ENCODE measurements at places on chromosomes 11 and 22. TPM values are rescaled to one million over a fixed set of nuclear protein-coding genes. Genes with fewer than 3 reads are reported as not detected.

- peaks cover 2% of the 10 kb centered on the region for H3K4me1 ChIP-seq
- H3K27ac ChIP-seq, result no peak overlapping the region
- peaks cover 11% of the 10 kb centered on the region for H3K36me3 ChIP-seq
- no peak overlapping the region for H3K4me3 ChIP-seq
- H3K27me3 ChIP-seq, result peaks cover 3% of the 10 kb centered on the region
- DNase-seq, result no peak
Observed at GRCh38 chr11:120385655-120386054, 49.4 kb downstream of the ARHGEF12 start.

- no peaks in the 10 kb centered on the region for H3K36me3 ChIP-seq
- H3K27ac ChIP-seq, result no peak overlapping the region
- H3K4me3 ChIP-seq, result no peak overlapping the region
- peaks cover 17% of the 10 kb centered on the region for H3K27me3 ChIP-seq
- DNase-seq, result no peak
Observed at GRCh38 chr11:78954261-78954660, 379.6 kb upstream of the NARS2 start.

DNA sequence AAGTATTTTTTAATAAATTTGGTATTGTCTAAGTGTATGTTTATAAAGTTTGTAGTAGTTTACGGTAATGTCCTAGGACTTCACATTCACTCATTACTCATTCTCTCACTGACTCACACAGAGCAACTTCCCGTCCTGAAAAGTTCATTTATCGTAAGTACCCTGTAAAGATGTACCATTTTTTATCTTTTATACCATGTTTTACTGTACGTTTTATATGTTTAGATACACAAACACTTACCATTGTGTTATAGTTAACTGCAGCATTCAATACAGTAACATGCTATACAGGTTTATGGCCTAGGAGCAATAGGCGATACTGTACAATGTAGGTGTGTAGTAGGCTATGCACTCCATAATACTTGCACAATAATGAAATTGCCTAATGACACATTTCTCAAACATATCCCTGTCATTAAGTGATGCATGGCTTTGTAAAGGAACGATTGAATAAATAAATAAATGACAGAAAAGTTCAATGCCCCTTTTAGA is 12.5 kb upstream of the CARD18 start:
- H3K27me3 ChIP-seq, result no peaks in the 10 kb centered on the region
- H3K4me1 ChIP-seq, result no peaks in the 10 kb centered on the region
- no peak overlapping the region for H3K4me3 ChIP-seq
- H3K27ac ChIP-seq, result no peak overlapping the region
- no peak for DNase-seq

- no peak overlapping the region for H3K4me3 ChIP-seq
- no peaks in the 10 kb centered on the region for H3K27me3 ChIP-seq
- peaks cover 32% of the 10 kb centered on the region for H3K4me1 ChIP-seq
- no peak for DNase-seq
Observed at GRCh38 chr22:46617207-46617985, 2.8 kb upstream of the GRAMD4 start.

DNA sequence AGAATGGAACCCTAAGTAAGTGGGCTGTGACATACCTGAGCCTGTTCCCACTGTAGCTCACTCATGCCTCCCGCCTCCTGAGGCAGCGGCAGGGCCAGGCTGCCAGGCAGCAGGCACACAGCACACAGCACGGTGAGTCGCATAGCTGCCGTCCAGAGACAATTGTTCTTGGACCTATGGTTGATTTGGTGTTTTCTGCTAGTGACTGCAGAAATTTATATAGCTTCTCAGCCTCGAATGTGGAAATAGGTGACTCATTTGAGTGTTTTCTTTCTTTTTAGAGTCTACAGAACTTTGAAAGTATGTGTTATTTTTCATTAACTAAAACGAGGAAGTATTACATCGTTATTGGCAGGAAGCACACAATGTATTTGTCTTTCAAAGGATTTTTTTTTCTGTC is at the start of gene MMP7:
MMP7 (minus strand) TSS at position 190 of the 400 bp plus-strand sequence; CDS start at position 143, 47 bp downstream.
- no peak for DNase-seq
- no peaks in the 10 kb centered on the region for H3K36me3 ChIP-seq
- H3K4me1 ChIP-seq, result no peaks in the 10 kb centered on the region
- H3K4me3 ChIP-seq, result no peak within 1 kb of the TSS
- no peak within 1 kb of the TSS for H3K27ac ChIP-seq

DNA sequence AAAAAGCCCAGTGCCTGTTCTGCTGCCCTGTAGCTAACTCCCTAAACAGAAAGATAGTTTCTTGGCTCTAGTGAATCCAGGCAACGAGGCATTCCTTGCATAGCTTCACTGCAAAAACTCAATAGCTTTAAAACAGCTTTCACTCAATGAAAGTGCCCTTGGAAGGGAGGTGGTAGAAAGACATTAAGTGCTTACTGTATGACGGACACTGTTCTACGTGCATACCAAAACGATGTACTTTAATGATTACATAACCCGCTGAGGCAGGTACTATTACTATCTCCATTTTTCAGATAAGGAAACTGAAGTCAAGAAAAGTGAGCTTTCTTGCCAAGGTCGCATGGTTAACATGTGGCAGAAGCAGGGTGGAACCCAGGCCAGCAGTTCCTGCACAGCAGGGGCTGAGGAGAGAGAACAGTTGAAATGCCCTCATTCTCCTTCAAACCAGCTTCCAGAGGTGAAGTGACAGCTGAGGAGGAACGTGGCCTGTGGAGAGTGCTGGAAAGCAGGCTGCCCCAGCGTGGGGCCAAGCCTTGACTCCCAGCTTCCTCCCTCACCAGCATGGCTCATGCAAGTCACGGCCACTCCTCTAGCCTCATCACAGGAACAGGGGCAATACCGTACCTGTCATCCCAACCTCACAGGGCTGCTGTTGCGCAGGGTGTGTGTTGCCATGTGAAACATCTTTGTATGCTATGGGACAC is 227.5 kb upstream of the NARS2 start:
- no peak overlapping the region for H3K27ac ChIP-seq
- no peak overlapping the region for H3K4me3 ChIP-seq
- H3K36me3 ChIP-seq, result no peaks in the 10 kb centered on the region
- no peaks in the 10 kb centered on the region for H3K27me3 ChIP-seq
- DNase-seq, result no peak

- no peak overlapping the region for H3K27ac ChIP-seq
- H3K4me1 ChIP-seq, result no peaks in the 10 kb centered on the region
- no peak overlapping the region for H3K4me3 ChIP-seq
Observed at GRCh38 chr11:120314861-120315260, 10.2 kb upstream of the TLCD5 start.

The TIMM10 gene
- 74.5 TPM for total RNA-seq

- H3K27me3 ChIP-seq, result peaks cover 4% of the 10 kb centered on the region
- peaks cover 23% of the 10 kb centered on the region for H3K4me1 ChIP-seq
- no peaks in the 10 kb centered on the region for H3K36me3 ChIP-seq
Observed at GRCh38 chr11:128579798-128580504, 7.4 kb downstream of the ETS1 start.

DNA sequence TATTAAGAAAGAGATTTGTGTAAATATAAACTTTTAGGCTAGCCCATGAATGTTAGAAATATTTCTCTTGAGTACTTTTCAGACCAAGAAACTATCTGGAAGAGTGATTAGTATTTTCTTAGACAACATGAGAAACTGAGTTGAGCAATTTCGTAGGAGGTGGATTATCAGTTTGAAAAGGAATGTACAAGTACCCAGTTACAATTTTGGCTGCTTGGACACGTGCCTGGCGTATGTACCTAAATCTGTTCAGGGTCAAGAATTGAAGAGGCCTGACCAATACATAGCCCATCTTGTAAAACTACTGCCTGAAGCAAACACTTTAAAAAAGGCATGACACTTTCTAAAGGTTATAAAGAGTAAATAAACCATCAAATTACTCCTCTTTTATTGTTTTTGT is 71.1 kb downstream of the CCDC73 start:
- H3K4me1 ChIP-seq, result no peaks in the 10 kb centered on the region
- no peak overlapping the region for H3K27ac ChIP-seq
- no peak overlapping the region for H3K4me3 ChIP-seq
- peaks cover 16% of the 10 kb centered on the region for H3K27me3 ChIP-seq
- no peaks in the 10 kb centered on the region for H3K36me3 ChIP-seq

GRCh38 chr11:64081745-64082442 is 46.2 kb downstream of the FLRT1 start:
- no peaks in the 10 kb centered on the region for H3K36me3 ChIP-seq
- no peak overlapping the region for H3K27ac ChIP-seq
- no peaks in the 10 kb centered on the region for H3K27me3 ChIP-seq
- no peak for DNase-seq

- H3K36me3 ChIP-seq, result peaks cover 12% of the 10 kb centered on the region
- DNase-seq, result no peak
- H3K27me3 ChIP-seq, result no peaks in the 10 kb centered on the region
- H3K4me1 ChIP-seq, result peaks cover 3% of the 10 kb centered on the region
- no peak overlapping the region for H3K4me3 ChIP-seq
- H3K27ac ChIP-seq, result no peak overlapping the region
Observed at GRCh38 chr11:73498343-73498742, 99.6 kb downstream of the FAM168A start.

The VSIG10L2 gene
- not detected for total RNA-seq

DNA sequence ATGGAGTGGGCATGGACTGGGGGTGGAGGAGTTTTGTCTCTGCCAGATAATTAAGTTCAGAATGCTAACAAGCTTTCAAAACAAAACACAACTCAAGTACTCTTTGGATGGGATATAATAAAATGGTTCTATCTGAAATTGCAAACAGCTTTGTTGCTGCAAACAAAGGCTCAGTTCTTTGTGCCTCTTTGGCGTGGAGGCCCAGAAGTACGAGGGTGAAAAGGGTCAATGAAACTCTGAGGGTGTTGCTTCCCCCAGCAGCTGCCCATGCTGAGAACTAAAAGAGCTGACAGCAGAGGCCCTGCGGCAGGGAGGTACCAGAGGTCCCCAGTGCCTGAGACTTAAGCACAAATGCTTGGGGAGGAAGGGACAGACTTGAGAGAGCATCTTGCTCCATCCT is 26.5 kb upstream of the IGSF22 start:
- H3K36me3 ChIP-seq, result no peaks in the 10 kb centered on the region
- no peak overlapping the region for H3K27ac ChIP-seq
- DNase-seq, result no peak
- peaks cover 17% of the 10 kb centered on the region for H3K27me3 ChIP-seq

DNA sequence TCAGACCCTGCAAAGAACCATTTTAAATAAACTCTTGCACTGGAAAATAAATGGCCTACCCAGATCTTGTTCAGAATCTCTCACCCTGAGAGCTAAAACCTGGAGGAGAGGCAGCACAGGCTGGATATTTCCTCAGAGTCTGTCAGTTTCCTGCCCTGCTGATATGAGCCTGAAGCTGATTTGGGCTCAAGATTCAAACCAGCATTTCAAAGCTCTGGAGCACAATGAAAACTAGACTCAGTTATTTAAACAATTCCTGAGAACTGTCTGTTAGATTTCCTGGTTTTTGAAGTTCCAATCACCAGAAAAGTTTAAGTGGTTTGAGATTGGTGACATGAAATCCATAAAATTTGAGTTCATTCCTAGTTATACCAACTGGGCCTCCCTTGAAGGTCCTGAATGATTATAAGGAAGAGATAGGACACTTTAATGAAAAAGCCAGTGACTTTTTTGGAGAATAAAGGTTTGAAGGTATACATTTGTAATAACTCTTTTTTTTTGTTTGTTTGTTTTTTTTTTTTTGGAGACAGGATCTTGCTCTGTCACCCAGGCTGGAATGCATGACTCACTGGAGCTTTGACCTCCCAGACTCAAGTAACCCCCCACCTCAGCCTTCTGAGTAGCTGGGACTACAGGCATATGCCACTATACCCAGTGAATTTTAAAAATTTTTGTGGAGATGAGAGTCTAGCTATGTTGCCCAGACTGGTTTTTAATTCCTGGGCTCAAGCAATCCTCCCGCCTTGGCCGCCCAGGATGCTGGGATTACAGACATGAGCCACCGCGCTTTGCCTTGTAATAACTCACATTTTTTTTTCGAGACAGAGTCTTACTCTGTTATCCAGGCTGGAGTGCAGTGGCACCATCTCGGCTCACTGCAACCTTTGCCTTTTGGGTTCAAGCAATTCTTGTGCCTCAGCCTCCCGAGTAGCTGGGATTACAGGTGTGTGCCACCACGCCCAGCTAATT is 8.0 kb upstream of the ESAM start:
- DNase-seq, result no peak
- H3K4me3 ChIP-seq, result no peak overlapping the region
- H3K4me1 ChIP-seq, result no peaks in the 10 kb centered on the region
- peaks cover 8% of the 10 kb centered on the region for H3K36me3 ChIP-seq
- no peaks in the 10 kb centered on the region for H3K27me3 ChIP-seq
- H3K27ac ChIP-seq, result no peak overlapping the region

The OR4C11 gene
- total RNA-seq, result not detected

DNA sequence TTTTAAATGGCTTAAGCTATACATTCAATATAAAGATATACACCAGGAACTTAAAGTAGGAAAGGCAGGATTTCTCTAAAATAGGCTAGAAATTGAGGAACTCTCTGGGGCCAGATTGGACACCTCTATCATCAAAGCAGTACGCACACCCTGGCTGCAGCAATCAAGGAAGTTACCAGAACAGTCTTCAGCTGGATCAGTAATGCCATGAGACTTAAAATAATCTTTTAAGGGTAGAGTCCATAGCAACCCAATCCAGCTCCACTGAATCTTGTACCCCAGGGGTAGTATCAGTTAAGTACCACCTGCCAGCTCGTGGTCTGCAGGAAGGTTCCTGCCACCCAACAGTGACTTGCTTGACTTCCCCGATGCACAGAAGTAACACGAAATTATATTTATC is 3.0 kb downstream of the RDX start:
- peaks cover 55% of the 10 kb centered on the region for H3K4me1 ChIP-seq
- peaks cover 22% of the 10 kb centered on the region for H3K36me3 ChIP-seq
- no peaks in the 10 kb centered on the region for H3K27me3 ChIP-seq
- DNase-seq, result no peak

DNA sequence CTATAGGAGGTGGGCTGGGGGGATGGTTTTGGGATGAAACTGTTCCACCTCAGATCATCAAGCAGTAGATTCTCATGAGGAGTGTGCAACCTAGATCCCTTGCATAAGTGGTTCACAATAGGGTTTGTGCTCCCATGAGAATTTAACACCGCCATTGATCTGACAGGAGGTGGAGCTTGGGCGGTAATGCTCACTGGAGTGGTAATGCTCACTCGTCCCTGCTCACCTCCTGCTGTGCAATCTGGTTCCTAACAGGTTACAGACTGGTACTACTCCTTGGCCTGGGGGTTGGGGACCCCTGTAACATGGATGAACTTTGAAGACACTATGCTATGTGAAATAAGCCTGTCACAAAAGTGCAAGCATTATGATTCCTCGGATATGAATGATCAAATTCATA is 87.0 kb upstream of the CLNS1A start:
- DNase-seq, result no peak
- H3K4me3 ChIP-seq, result no peak overlapping the region
- H3K27ac ChIP-seq, result no peak overlapping the region
- H3K4me1 ChIP-seq, result peaks cover 4% of the 10 kb centered on the region
- H3K36me3 ChIP-seq, result peaks cover 40% of the 10 kb centered on the region

- no peak overlapping the region for H3K4me3 ChIP-seq
- H3K4me1 ChIP-seq, result peaks cover 3% of the 10 kb centered on the region
- H3K27ac ChIP-seq, result no peak overlapping the region
Observed at GRCh38 chr11:1568441-1568911, 3.6 kb downstream of the DUSP8 start.

The FAM180B gene
- not detected for total RNA-seq

Data from activated CD8-positive, alpha-beta memory T cell treated with anti-CD3 and anti-CD28 coated beads, Interleukin-2, amount 10 ng/mL, durations not matched to agents 7 days and 5 days (primary cell).